ENCODE measurements at places on chromosomes 12 and 14.

GRCh38 chr14:87824266-87824665, 168.7 kb downstream of the GALC start:
- no peak for DNase-seq

GRCh38 chr12:25311506-25311905, 60.8 kb upstream of the KRAS start:
- DNase-seq: no peak

DNA sequence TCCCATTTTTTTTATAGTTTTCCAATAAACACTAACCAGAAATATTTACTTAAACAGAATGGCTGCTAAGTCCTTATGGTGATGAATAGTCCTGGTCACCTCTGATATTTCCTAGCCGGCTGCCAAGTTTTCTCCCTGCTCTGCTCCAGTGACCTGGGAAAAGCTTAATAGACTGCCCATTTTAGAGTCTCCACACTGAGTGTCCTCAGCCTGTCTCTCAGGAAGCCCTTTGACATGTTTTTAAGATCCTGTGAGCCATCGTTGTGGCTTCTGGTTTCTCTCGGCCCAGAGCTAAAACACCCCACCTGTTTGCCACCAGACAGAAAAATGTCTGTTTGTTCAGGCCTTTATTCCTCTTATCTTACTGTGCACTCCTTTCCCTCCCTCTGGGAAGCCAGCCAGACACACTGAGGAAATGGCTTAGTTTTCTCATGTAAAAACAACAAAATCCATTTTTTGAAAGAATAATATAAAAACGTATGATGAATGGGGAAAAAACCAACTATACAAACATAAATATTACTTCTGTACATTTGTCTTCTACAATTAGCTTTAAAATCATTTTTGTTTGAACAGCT, 25.4 kb upstream of the ALDH2 start:
- peak; percentile 55 for DNase-seq

DNA sequence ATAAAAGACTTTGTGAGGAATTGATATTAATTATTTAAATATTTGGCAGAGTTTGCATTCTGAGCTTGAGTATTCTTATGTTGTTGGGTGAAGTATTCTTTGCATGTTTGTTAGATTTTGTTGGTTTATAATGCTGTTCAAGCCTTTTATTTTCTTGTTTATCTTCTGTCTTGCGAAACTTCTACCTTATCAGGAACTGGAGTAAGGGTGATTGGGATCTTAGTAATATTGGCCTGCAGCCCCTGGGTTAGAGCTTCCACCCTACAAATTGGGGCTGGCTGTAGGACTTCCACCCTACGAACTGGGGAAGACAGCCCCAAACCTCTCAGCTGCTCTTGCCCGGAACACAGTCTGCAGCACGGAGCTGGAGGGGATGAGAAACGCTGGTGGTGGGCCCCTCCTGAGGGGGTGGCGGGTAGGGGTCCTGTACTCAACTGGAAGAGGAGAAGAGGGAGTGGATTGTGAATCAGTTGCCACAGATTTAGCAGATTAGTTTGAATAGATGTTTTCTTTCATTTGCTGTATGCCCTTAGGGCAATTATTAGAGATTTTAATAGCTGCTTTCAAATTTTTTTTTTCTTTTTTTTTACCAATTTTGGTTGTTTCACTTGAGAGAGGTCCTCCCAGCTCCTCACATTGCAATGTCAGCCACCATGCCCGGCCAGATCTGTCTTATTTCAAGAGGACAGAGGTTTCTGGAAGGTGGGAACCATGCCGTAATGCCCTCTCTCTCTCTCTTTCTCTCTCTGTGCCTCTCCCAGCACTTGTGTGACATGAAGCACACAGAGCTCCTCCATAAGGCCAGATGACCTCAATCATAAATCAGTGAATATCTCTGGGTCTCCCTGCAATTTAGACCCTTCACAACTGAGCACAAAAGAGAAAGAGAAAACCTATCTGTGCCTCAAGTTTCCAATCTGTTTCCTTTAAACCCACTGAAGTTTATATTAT, 123.4 kb downstream of the DICER1 start:
- DNase-seq: no peak

DNA sequence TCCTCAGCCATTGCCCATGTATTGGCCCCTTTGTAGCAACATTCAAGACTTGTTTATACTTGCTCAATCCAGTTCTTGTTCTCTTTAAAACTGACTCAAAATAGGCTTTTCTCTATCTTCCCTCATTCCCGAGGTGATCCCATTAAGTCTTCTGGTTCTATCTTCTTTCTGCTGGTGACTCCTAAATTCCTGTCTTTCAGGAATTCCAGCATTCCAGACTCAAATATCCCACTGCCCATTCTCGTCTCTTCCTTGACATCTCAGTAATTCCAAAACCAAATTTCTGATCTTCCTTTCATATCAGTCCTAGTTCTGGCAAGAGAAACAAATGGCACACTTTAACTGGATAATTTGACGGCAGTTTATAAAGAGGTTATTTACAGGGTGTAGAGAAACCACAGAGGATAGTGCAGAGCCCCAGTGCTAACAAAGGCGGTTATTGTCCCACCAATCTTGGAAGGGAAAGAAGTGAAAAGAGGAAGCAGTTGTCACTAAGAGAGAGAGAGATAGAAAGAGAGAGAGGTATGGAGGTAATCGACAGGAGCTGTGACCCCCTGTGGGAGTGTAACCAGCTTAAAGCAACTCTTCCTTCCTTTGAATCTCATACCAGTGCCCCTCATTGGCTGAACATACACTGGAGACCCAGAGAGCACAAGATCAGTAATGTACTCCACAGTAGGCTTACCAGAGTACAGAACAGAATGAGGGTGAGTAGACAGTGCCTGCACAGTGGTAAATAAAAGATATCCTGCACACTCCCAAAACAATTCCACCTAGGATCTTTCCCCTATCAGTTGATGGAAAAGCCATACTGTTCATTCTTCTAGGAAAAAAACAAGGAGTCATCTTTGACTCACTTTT, 177.6 kb upstream of the LMNTD1 start:
- DNase-seq: no peak

- peak; percentile 45 for DNase-seq
Measured at GRCh38 chr12:98425859-98426258, 89.5 kb upstream of the TMPO start.

DNA sequence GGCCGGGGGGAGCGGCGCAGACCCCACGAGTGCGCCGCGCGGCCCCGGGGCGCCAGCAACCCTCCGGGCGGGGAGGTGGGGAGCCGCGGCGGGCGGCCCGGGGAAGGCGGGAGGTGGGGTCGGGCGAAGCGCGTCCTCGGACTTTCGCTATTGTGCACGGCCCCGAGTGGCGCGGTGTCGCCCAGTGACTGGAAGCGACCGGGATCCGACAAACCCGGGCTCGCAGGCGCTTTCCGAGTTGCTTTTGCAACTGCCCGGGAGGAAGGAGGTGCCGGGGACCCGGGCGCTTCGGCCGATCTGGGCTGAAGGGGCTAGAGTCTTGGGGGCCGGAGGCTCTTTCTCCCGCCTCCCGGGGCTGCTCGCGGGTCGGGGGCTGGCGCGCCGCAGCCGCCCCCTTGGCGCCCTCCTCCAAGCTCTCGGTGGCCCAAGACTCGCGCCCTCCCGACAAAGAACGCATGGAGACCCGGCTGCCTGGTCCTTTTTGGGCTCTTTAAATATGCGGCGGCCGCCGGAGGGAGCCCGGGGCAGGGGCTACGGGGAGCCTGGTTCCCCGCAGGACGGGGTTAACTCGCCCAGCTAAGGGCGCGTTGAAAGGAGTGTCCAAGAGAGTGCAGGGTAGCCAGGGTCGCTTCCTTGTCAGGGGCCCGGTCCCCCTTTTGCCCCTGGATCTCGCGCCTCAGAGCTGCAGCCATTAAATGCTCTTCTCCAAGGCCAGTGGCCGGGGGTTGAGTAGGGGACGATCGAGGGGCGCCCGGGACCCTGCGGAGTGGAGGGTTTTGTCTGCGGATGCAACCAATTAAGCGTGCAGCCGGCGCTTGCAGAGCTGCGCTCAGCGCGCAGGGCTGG, 1.4 kb downstream of the HMGA2 start:
- no peak for DNase-seq

DNA sequence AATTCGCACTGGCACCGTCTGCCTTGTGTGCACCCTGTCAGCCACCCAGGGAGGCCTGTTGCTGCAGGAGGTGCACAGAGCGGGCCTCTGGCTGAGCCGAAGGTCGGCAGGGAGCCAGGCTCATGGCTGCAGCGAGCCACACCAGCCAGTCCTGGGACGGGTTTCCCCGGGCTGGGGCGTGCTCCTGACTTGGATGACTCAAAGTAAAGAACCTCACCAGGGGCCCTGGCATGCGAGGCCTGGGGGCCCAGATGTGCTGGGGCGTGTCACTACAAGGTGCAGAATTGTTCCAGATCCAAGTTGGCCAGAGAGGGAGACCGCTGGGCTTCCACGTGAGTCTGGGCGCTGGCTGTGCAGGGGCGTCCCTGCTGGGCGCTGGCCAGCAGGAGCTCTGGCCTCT, 34.5 kb downstream of the FBRSL1 start:
- peak; percentile 59 for DNase-seq

- DNase-seq: no peak
Measured at GRCh38 chr12:124967016-124967739, 21.8 kb downstream of the DHX37 start.

- DNase-seq: peak; percentile 97
Measured at GRCh38 chr12:107515446-107515958, 170.1 kb upstream of the PWP1 start.

DNA sequence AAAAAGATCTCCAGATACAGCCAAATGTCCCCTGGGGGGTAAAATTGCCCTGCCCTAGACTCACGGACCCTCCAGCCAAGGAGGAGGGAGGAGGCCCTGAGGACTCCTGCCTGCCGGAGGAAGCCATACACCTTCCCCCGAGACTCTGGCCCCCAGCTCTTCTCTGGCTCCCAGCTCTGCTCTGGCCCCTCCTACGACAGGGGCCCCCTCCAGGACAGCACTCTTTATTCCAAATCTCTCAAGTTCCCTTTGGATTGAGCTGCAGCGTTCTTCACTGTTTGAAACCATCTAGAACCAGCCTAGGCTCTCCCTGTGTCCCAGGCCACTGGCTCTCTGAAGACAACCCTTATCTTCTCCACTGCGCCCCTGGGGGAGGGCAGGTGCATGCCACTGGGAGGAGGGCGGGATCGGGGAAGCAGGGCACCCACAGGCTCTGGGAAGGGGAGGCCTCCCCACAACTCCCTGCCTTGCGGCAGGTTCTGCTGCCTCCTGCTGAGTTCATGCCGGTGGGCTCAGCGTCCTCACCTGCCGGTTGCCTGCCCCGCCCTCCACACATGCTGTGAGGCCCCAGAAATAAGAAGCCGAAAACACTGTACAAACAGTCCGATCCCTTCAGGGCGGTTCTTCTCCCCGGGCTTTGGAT, 112.7 kb downstream of the DICER1 start:
- DNase-seq: no peak

- no peak for DNase-seq
Measured at GRCh38 chr14:90091393-90091792, 29.6 kb downstream of the KCNK13 start.
